Muscle of leg (tissue), 16 donors: ENCODE measurements at places on chromosomes 12 and 14. TPM values are rescaled to one million over a fixed set of nuclear protein-coding genes. Genes with fewer than 3 reads are reported as not detected.

DNA sequence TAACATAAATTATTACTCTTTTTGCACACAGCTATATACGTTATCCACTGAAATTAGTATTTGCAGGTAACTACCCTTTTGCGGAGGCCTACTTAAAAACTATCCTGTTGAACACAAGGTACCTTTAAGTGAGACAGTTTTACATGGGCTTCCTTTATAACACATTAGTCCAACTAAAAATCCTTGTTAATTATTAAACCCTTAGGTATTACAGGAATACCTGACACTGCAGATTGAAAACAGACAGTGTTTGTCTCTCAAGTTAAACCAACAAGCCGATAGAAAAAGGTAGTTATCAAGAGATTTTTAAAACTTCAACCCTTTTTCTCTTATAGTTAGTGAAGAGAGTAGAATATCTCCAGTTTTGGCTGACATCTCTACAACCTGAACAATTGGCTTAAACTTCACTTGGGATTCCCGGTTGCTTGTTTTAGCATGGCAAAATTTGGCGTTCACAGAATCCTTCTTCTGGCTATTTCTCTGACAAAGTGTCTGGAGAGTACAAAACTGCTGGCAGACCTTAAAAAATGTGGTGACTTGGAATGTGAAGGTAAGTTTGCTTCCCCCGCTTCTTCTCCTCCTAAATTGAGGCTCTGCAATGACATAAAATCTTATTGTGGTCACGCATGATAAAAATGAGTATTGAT lies at the start of gene MIA2:
MIA2 (plus strand) TSS at position 236 of the 647 bp plus-strand sequence; CDS start at position 436, 200 bp downstream.
- DNase-seq = no peak

Gene NINJ2
- polyA plus RNA-seq = 3.3 TPM

DNA sequence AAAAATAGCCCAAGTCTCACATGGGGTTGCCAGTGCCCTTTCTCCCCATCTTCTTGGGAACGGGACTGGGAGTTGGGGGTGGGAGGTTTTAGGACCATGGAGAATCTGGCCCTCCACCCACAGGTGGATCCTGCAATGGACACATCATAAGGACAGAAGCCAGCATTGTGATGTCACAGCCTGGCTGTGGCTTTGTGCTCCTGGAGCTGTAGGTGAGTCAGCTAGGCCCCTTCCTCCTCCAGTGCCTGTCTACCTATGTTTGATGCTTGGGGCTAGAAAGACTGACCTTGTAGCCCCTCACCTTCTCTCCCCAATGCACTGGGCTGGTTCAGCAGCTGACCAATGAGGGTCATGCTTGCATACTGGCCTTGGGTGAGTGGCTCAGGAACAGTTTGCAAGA lies at the start of gene CCDC197:
CCDC197 (plus strand) TSS at position 220 of the 400 bp plus-strand sequence. CDS start 831 bp downstream, outside the sequence.
- no peak for DNase-seq

Gene REP15
- polyA plus RNA-seq = 1.1 TPM

Gene CPNE6
- not detected for polyA plus RNA-seq

DNA sequence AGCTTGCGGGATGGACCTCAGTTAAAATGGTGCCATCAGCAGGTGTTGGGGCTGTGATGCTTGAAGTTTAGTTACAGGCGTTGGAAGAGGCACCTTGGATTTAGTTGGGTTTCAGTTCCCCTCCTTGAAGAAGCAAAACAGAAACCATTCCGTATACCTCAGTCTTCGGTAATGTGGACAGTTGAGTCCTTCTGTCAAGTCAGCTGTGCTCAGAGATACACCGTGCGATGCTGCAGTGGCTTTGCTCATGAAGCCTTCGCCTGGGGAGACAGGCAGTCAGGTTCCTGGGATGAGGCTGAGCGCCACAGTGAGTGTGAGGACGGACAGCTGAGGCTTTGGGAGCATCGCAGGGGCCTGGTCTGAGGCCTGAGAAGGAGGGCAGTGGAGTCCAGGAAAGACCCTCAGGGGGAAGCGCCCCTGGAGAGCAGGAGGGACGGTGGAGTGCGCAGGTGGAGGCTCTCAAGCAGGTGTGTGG lies 7.4 kb downstream of the RAN start:
- no peak for DNase-seq

GRCh38 chr12:32901553-32901952 lies 5.0 kb upstream of the PKP2 start:
- DNase-seq = no peak

DNA sequence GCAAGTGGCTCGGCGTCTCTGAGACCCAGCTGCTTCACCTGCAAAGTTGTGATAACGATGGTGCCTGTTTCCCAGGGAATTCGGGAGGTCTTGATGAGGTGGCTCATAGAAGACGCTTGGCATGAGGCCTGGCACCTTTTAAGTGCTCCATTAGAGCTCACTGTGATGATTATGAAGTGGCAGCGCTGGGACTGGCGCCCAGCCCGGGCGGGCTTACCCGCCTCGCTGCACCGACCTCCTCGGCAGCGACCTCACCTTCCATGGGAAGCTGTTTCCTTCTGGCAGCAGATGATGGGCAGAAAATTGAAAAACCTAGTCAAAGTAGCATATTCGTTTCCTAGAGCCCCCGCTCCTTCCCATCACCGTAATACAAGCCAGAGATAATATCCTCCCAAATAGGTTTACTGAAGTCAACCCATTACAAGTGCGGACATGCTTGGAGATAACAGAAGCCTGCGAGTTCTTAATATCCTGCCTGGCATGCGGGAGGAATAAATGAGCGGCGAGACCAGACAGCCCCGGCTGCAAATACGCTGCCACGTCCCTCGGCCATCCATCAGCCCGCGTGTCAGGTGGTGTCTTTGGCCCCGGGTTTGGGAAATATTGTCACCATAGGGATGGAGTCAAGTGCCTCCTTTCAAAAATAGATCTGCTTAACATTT lies 35.2 kb upstream of the DLK1 start:
- no peak for DNase-seq

DNA sequence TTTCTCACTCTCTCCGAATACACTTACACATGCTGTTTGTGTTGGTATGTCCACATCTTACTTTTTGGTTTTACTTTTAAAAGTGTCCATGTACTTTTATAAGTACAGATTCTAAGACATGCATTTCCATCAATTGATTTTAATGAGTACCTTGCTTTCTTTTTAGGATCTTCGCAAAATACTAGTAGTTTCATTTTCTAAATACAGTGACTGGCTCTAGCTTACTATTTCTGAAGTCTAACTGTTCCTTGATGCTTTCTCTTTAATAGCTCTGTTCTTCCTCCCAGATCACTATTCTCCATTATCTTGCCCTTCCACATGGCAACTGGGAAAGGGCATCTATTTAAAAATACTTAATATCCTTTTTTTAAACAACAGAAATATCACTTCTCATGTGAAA lies 164.1 kb downstream of the KITLG start:
- no peak for DNase-seq

- no peak for DNase-seq
Measured at GRCh38 chr12:38977132-38977531, 71.7 kb upstream of the CPNE8 start.

Gene IFNG-AS1
- polyA plus RNA-seq = not detected

DNA sequence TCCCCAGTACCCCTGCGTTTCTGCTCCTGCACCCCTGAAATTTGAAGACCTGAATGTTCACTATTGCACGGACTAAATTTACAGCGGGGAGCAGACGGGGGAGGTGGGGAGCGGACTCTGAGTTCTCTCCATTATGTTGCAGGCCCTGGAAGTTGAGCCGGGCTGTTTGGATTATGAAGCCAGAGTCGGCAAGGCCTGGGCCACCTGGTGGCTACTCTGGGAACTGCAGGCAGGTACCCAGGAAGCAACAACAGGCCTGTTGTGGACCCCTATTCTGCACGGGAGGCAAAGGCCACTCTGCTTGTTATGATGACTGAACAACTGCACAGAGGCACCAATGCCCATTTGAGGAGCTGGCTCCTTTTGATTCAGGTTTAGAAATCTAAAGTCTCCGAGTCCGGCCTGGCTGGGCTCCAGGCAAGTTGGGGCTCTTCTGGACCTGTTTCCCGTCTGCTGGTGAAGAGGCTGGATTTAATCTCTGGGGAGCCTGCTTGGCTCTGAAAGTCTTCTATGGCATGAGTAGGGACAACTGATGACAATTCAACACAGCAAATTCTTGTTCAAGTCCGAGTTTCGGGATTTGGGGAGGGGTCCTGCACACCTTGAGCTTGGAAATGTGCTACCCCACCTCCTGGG lies 34.1 kb upstream of the FAM181A start:
- DNase-seq = peak; percentile 75

- peak; percentile 66 for DNase-seq
Measured at GRCh38 chr12:103884316-103884715, 43.3 kb upstream of the NT5DC3 start.
